ENCODE measurements at places on chromosomes 4 and X.

- DNase-seq, result no peak
Measured at GRCh38 chrX:18406531-18407266, 18.7 kb upstream of the CDKL5 start.

DNA sequence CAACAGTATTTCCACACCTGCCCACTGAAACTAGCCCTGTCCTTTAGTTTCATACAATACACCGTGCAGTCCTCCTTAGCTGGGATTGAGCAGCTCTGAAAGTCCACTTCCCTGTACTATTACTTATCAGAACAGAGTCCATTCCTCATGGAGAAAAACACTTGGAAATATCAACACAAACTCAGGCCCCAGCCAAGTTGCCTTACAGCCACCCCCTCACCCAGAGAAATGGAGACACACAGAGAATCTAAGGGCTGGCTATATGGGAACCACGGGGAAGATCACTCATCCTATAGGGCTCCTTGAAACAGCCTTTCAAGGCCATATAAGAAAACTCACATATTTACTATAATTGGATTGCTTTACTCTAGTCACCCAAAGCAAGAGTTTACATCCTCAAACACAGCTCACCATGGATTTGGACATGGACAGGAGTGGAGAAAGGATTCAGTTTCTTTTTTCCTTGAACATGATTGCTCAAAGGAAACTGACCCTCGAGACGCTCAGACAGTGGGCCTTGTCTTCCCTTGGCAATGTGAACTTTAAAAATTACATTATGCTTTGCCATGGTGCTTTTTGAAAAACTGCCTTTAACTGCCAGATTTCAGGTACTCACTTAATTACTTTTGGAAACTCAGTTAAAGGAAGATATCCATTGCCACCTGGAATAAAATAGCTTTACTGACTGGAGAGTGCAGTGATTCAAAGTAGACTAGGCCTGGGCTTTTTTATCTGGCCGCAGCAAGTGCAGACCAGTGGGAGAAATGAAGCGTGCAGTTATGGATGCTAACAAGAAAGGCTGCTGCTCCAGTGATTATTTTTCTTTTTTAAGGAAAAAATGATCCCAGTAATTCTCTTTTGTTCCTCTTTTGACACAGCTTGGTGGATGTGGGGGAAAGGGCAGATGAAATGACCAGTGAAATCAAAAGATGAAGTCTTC lies 1.6 kb downstream of the SCARB2 start:
- DNase-seq, result no peak

DNA sequence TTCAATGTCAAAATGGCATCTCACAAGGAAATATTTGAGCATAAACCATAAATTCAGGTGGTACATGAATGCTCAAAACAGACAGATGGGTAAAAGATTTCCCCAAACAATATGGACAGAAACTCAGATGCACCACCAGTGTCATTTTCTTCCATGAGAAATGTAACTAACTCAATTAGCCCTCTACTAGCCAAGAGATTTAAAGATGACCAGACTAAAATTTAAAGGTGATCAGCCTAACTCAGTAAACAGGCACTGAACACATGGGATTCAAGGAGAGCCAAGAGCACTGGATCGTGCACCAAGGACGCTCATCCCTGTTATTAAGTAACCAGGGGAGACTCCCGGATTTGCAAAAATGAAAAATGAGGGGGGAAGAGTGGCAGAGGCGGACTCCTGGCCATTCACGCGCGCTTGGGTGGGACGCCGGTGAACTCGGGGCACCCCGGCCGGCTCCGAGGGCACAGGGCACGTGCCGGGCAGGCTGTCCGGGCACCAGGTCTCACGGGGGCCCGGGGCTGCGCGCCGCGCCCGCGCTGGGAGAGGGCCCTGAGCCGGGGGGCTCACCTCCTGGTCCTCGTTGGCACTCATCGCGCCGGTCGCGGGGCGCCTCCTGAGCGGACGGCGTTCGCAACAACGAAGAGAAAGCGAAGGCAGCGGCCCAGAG lies 490 bp downstream of the RWDD4 start:
- DNase-seq, result no peak

DNA sequence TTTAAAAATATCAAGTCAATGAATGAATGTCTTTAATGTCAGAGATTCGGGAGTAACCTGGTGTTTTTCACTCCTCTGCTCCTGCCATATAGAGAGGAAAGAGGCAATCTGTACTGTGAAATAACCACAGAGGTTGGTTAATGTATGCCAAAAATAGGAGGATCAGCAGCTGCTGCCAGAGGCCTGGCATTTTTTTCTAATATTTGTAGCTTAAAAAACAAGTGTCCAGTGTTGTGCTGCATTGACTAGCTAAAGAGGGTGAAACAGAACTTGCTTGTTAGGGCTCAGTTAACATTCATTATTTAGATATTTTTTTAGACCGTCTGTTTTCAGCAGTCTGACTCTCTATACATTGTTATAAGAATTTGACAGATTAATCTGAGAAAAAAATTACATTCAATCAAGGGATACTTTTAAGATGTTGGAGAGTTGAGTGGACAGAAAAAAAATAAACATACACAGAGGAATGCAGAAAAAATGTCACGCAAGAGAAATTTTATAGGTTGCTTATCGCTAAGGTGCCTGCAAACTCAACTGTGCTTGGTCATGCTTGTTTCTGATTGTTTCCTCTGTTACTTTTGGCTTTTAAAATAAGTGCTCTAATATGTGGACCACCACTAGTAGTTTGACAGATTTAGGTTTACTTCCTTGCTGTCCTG lies 392.3 kb upstream of the GALNT7 start:
- DNase-seq, result no peak

DNA sequence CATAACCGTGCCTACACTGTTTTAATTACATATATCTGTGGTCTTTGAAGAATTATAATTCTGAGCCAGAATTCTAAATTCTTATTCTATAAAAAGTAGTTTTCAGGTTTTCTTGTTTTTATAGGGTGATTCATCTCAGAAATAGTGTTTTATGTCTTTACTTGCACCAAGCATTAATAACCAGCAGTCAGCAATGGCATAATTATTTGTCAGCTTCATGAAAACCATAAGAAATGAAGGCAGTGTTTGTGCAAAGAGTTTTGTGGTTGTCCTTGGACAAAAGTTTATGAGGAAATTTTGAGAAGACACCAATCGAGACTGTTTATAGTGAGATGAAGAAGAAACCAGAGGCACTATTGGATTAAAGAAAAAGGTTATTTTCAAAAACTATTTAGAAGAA lies 37.2 kb downstream of the EDNRA start:
- DNase-seq, result no peak
